ENCODE measurements at places on chromosomes 7 and 10. TPM values are rescaled to one million over a fixed set of nuclear protein-coding genes. Genes with fewer than 3 reads are reported as not detected.

Gene LBX1
- not detected for total RNA-seq

Gene CCDC146
- 10.5 TPM for total RNA-seq

GRCh38 chr7:73341877-73342276 lies 13.9 kb downstream of the FKBP6 start:
- H3K27ac ChIP-seq, result no peak overlapping the region
- H3K27me3 ChIP-seq, result peaks cover 9% of the 10 kb centered on the region
- H3K4me1 ChIP-seq, result peaks cover 6% of the 10 kb centered on the region
- DNase-seq, result no peak
- no peaks in the 10 kb centered on the region for H3K36me3 ChIP-seq

DNA sequence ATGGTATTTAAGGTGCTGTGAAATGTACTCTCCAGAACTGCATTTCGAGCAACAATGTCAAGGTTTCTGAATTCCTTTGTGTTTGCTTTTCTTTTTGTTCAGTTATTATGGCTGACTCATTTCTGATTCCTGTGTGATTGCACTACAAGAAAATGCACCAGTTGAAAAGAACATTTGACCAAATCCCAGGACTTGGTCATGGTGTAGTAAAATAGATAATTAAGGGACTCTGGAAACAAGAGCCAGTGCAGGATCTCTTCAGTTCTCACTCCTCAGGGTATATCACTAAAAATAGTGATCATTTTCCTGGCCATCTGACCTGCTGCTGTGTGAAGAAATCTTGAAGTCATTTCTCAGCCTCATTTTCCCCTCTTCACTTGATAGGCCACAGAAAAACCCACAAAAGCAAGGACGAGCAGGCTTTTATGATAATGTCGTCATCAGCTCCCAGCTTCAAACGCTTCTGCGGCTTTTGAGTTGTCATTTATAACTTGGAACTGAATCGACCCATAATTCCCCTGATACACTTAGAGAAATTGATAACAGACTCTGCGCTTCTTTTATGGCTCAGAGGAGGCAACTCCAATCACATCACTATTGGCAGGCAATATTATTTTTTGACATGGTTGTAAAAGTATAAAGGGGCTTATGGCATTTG lies 274.7 kb downstream of the HDAC9 start:
- no peaks in the 10 kb centered on the region for H3K4me1 ChIP-seq
- no peak for DNase-seq
- no peak overlapping the region for H3K4me3 ChIP-seq
- no peak overlapping the region for H3K27ac ChIP-seq
- no peaks in the 10 kb centered on the region for H3K36me3 ChIP-seq

DNA sequence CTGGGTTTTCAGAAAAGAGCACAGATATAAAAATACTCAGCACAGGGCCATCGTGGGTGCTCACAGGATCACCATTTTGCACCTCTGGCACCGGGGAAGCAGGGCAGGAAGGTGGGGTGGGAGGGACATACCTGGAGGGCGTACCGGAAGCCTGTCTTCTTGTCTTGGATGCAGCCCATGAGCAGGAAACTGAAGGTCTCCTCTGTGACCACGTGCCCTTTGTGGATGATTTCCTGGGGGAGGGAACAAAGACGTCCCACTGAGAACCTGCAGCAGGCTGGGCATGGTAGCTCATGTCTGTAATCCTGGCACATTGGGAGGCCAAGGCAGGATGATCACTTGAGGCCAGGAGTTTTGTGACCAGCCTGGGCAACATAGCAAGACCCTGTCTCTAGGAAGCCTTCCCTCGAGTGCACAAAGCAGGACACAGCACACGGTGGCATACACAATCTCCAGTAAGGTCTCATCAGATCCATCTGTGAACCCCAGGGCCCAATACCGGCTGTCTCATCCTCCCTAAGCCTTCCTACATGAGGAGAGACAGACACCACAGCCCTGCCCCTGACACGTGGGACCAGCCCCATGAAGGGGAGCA lies 9.5 kb downstream of the PTCD1 start:
- no peaks in the 10 kb centered on the region for H3K4me1 ChIP-seq
- H3K36me3 ChIP-seq, result no peaks in the 10 kb centered on the region
- no peaks in the 10 kb centered on the region for H3K27me3 ChIP-seq
- H3K4me3 ChIP-seq, result no peak overlapping the region
- no peak for DNase-seq
- H3K27ac ChIP-seq, result no peak overlapping the region

DNA sequence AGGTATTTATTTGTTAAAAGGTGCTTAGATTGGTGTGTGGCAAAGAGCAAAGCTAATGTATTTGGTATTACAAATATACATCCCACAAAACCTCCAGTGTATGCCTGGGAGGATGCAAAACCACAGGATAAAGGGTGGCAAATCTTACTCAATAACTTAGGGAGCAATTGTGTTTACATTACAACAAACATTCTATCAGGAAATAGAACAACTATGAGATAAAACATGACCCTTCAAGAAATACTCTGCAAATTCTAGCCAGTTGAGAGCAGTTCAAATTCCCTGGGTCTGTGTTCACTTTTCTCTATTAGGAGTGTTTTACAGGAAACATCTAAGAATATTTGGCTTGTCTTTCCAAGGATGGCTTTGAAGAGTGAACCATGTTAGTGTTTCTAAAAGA lies 64.9 kb downstream of the CUL1 start:
- no peak for DNase-seq
- H3K4me1 ChIP-seq, result no peaks in the 10 kb centered on the region
- peaks cover 4% of the 10 kb centered on the region for H3K36me3 ChIP-seq
- H3K27ac ChIP-seq, result no peak overlapping the region
- H3K4me3 ChIP-seq, result no peak overlapping the region

Measured in heart right ventricle (tissue), 16 donors.